ENCODE measurements at places on chromosomes 6 and 20.

GRCh38 chr6:149380523-149380922, 19.5 kb upstream of the SUMO4 start:
- DNase-seq = no peak

- DNase-seq = no peak
These were observed 18.4 kb upstream of the RBM38 start for GRCh38 chr20:57372581-57373350.

DNA sequence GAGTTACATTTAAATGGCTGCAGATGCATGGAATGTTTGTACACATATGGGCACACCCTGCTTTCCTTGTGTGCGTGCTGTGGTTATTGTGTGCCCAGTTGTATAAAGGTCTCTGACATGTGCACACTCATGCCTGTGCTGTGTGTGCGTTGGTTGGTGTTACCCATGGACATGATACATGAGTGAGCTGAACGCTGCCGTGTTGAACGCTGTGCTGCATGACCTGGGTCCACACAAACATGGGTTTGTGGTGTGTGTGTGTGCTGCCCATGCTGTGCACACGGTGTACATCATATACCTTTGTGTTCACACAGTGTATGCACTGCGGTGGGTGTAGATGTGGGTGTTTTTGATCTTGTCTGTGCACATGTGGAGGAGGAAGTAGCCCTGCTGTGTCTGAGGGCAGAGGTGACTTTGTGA, 54.4 kb downstream of the TOX2 start:
- no peak for DNase-seq

DNA sequence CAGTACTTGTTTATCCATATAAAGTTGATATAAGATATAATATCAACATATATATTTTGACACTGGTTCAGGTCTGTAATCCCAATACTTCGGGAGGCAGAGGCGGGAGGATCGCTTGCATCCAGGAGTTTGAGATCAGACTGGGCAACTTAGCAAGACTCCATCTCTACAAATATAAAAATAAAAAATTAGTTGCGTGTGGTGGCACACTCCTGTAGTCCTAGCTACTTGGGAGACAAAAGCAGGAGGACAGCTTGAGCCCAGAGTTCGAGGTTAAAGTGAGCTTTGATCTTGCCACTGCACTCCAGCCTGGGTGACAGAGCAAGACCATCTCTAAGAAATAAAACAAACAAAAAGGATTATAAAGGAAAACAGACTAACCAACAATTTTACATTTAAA, 8.9 kb upstream of the KATNA1 start:
- no peak for DNase-seq

GRCh38 chr20:24147961-24148360, 159.4 kb upstream of the GGTLC1 start:
- DNase-seq = no peak

GRCh38 chr6:16555550-16555949, 205.7 kb downstream of the ATXN1 start:
- DNase-seq = no peak

DNA sequence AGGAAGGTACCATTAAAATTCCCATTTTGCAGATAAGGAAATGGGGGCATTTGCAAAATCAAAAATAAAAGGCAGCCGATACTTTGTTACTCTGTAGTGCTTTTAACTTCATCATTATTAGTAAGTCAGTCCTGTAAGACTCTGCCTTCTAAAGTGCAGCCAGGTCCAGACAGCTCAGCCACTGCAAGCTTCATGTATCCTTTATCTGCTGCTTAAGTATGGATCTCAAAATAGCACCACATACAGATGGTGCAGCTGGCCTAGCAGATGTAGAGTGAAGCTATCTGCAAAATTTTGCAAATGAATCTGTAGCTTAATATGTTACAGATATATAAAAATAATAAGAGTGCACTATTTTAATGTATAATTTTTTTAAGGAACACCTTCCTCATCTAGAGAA, 53.4 kb downstream of the NUS1 start:
- no peak for DNase-seq

DNA sequence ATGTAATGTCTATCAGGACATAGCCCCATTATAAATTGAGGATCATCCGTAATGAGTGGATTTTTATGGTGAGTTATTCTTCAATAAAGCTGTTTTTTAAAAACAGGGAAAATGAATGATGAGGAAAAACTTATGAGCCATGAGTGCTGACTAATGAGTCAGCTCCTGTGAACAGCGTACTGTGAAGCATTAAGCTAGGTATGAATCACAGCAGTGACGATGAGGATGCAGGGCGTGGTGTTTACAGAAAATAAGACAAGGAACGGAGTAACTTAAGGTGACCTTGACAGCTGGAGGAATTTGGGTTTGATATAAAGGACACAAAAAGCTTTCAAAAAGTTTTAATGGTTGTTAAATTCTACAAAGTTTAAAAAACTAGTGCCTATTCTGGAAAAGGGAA, 96.3 kb downstream of the FOXF2 start:
- no peak for DNase-seq

DNA sequence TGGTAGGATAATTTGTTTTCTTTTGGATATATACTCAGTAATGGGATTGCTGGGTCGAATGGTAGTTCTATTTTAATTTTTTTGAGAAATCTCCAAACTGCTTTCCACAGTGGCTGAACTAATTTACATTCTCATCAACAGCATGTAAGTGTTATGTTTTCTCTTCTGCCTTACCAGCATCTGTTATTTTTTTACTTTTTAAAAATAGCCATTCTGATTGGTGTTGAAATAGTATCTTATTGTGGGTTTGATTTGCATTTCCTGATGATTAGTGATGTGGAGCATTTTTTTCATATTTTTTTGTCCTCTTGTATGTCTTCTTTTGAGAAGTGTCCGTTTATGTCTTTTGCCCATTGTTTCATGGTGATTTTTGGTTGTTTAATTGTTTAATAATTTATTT, 11.9 kb downstream of the HINT3 start:
- DNase-seq = no peak

DNA sequence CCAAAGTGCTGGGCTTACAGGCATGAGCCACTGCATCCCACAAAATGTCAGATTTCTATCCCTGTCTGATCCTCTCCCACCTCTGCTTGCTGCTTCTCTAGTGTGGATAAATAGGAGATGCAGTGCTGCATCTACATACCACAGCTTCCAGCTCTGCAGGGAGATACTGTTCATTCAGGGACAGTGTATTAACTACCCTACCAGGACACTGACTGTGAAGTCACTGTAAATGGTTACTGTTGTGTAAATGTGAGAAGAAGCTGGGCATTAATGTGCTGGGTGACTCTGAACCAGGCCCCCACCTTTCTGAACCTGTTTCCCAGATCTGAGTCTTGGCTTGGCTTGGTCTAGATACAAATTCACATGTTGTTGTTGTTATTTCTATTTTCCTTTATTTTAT, 488.6 kb upstream of the SULF2 start:
- DNase-seq = no peak

DNA sequence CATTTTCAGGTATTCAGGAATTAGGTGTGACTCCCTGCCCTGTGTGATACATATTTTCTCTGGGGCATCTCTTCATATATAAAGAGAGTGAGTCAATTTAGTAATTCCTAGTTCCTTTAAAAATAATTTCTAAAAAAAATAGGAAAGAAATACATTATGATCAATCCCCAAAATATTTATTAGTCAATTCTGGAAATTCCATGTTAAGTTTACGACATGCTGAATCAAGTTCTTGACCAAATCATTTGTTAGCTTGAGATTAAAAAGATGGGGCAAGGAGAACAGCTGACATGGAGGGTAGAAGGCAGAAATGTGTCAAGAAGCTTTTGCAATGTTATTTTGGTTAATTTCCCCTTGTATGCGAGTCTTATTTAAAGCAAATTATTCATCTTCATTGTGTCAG, 22.7 kb upstream of the PRDM1 start:
- no peak for DNase-seq

GRCh38 chr6:15849395-15849794, 186.6 kb upstream of the DTNBP1 start:
- DNase-seq = no peak

DNA sequence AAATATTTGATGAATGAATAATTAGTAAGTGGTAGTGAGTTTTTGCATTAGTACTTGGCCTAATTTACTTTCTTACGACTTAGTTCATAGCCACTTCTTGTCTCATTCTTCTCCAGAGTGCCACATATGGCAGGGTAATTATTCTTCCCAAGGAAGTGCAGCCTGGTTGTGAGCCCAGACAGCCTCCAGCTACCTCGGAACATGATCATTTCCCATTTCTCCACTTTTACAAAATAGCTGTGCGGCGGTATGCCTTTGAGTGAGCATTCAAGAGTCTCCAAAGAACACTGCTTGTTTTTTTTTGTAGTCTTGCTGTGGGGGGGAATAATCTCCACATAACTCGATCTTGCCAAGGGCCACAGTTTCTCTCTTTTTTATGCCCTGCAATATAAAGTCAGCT, 765.0 kb downstream of the HDGFL1 start:
- no peak for DNase-seq

All from stimulated activated naive CD4-positive, alpha-beta T cell treated with Interleukin-2 at 50 U/mL for 16 hours (primary cell).